ENCODE measurements at places on chromosomes 12 and 14.

DNA sequence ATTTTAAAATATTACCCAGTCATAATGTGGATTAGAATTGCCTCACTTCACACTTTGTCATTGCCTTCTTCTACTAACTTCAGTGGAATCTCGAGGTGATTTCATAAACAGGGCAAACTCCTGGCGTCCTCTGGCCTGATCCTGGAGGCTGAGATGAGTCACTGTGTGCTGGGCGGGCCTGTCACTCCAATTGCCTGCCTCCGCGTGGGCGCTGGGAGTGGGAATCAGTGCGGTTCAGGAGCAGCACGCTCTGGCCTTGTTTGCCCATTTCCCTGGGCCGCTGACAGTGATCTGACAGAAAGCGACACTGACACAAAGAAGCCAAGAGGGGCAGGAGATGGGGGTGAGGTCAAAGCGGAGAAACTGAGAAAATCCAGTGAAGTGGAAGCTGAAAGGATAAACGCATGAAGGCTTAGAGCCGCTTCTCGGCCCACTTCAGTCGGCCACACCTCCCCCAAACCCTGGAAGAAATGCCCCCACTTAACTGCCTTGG, 29.7 kb downstream of the LGR5 start:
- no peak for DNase-seq

DNA sequence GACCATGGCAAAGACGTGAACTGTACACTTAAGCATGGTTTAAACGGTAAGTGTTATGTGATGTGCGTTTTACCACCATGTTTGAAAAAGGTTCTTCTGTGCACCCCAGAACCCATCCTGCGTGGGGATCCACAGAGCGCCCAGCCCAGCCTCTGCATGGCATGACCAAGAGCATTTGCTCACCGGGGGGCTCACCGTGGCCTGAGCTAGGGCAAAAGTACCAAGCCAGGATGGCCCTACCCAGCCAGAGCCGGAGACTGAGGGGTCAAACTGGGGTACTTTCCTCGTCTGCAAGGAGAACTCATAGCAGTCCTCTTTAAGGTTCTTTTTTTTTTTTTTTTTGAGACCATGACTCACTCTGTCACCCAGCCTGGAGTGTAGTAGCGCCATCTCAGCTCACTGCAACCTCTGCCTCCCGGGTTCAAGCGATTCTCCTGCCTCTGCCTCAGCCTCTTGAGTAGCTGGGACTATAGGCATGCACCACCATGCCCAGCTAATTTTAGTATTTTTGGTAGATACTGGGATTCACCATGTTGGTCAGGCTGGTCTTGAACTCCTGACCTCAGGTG, 16.4 kb upstream of the ANKRD9 start:
- DNase-seq, result no peak

DNA sequence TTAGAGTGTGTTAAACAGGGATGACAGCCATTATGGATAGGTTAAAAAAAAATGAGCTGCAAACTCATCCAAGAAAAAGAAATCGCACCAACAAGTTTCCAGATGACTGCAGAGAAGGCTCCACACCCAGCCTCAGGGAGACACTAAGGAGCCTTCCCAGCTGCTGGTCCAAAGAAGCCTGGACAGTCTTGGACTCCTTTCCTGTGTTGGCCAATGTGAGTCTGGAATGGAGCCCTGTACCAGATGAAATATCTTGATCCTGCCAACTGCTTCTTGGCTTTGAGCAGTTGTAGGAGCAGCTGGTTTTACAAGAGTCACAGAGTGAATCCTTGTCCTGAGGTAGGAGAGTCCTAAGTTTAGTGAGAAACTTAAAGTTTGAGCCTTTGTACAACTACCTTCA, 44.5 kb downstream of the SLC38A1 start:
- no peak for DNase-seq

GRCh38 chr12:95673576-95673975, 117.0 kb downstream of the NTN4 start:
- no peak for DNase-seq

- DNase-seq, result no peak
These were observed 152.0 kb upstream of the AEBP2 start for GRCh38 chr12:19287302-19287701.

GRCh38 chr12:24754690-24755638, 193.9 kb downstream of the BCAT1 start:
- no peak for DNase-seq

DNA sequence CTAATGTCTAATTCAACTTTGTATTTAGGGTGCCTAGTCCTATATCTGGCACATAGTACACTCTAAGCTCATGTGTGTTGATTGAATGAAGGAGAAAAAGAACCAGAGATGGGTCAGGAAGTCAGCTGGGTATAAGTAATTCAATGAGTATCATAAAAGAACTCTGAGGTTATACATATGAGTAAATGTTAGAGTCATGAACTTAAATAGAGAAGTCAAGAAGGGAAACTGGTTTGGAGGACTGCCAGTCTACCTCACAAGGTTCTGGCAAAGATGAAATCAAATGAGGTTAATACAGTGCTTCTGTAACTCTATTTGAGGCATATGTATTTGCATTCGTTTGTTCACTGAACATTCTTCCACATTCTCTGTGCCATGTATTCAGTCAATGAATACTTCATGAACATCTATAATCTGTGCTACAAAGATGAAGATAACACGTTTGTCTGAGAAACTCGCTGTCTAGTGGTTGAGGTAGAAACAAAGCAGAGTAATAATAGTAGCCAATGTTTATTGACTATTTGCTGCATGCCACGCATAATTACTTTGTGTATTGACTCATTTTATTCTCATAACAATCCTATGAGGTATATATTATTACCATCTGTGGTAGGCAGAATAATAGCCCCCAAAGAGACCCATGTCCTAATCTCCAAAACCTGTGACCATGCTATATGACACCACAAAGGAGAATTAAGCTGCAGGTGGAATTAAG, 88.9 kb downstream of the PTGER2 start:
- DNase-seq, result no peak

All from activated gamma-delta T cell treated with anti-CD3 and anti-CD28 coated beads, Interleukin-2, amount 50 U/mL, for 16 hours (primary cell).